ENCODE measurements at places on chromosomes 13 and 19.

DNA sequence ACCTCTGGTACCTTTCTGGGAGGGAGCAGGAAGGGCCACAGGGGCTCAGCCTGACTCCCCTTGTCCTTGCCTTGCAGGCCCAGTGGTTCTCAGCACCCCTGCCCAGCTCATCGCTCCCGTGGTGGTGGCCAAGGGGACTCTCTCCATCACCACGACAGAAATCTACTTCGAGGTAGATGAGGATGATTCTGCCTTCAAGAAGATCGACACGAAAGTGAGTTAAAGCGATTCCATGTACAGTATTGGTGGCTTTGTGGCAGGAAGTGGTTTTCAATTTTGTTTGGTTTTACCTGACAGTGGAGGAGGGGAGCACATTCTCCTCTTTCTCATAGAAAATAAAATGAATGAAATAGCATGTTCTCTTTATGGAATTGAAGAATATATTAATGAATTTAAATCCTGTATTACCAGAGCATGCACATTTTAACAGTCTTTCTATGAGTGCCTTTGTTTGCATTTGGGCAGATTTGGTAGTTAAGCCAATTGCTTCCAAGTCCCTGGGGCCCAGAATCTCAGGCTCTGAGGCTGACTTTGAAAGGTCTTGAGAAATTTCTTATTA lies 4.1 kb downstream of the MAB21L1 start:
- H3K36me3 ChIP-seq: no peaks in the 10 kb centered on the region
- DNase-seq: no peak
- no peaks in the 10 kb centered on the region for H3K27me3 ChIP-seq
- no peaks in the 10 kb centered on the region for H3K4me1 ChIP-seq
- no peak overlapping the region for H3K27ac ChIP-seq

GRCh38 chr19:46491975-46492682 lies 3.5 kb downstream of the PNMA8B start:
- no peak overlapping the region for H3K4me3 ChIP-seq
- H3K27me3 ChIP-seq: no peaks in the 10 kb centered on the region
- H3K27ac ChIP-seq: peak overlapping the region; percentile 76
- peaks cover 19% of the 10 kb centered on the region for H3K4me1 ChIP-seq

GRCh38 chr13:75489502-75490263 lies 7.7 kb upstream of the TBC1D4 start:
- no peaks in the 10 kb centered on the region for H3K27me3 ChIP-seq

DNA sequence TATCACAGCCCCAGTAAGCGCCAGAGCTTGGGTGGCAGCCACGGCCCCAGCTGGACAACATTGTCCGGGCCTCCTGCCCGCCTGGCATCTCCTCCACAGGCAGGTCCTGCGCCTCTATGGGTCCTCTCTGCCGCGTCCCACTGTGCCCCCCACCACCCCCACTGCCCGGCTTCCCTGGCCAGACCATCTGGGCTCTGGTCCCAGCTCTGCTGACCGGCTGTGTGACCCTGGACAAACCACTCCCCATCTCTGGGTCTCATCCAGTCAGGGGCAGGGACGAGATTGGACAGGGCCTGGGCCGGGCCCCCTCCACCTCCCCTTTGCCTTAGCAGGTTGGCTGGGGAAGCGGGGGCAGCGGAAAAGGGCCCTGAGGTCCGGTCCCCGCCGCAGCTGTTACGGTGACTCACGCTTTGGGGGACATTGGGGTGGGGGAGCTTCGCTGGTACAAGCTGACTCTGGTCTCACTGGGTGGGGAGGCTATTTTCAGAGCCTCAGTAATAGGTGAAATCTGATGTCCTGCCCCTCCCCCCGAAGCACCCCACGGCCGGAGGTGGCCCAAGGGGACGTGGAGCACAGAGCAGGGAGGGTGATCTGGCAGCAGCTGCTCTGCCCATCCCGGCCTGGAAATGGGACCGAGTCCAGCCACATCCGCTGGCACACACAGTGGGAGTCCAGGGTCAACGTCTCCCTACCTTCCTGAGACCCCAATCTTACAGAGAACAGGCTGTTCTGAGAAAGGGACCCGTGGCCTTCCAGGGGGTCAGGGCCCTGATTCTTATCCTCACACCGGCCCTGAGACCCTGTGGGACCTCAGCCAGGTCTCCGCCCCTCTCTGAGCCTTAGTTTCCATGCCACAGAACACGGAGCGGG lies 9.1 kb downstream of the NFIC start:
- peak; percentile 91 for DNase-seq
- H3K4me3 ChIP-seq: peak overlapping the region; percentile 30
- no peaks in the 10 kb centered on the region for H3K36me3 ChIP-seq
- H3K4me1 ChIP-seq: peaks cover 27% of the 10 kb centered on the region

- DNase-seq: no peak
- H3K36me3 ChIP-seq: no peaks in the 10 kb centered on the region
- H3K4me3 ChIP-seq: no peak overlapping the region
- no peak overlapping the region for H3K27ac ChIP-seq
Measured at GRCh38 chr13:112971288-112971643, 2.3 kb downstream of the MCF2L start.

GRCh38 chr13:74136084-74136658 lies 2.0 kb upstream of the KLF12 start:
- peak overlapping the region; percentile 63 for H3K27ac ChIP-seq
- H3K27me3 ChIP-seq: no peaks in the 10 kb centered on the region
- H3K36me3 ChIP-seq: no peaks in the 10 kb centered on the region

DNA sequence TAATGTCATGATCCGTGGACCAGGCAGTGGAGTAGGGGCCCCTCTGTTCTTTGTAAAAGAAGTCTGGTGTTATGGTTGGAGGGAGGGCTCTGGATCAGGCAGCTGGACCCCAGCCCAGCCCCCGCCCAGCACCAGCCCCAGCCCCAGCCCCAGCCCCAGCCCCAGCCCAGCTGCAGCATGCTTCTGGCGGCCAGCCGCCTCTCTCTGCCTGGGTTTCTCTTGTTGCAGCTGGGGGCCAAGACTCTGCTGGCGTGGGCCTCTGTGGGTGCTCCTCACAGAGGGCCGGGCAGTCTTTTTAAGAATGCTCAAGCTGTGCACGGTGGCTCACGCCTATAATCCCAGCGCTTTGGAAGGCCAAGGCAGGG lies 17.9 kb downstream of the DOT1L start:
- H3K36me3 ChIP-seq: no peaks in the 10 kb centered on the region
- peaks cover 7% of the 10 kb centered on the region for H3K4me1 ChIP-seq
- no peak overlapping the region for H3K27ac ChIP-seq
- DNase-seq: no peak
- H3K27me3 ChIP-seq: no peaks in the 10 kb centered on the region

DNA sequence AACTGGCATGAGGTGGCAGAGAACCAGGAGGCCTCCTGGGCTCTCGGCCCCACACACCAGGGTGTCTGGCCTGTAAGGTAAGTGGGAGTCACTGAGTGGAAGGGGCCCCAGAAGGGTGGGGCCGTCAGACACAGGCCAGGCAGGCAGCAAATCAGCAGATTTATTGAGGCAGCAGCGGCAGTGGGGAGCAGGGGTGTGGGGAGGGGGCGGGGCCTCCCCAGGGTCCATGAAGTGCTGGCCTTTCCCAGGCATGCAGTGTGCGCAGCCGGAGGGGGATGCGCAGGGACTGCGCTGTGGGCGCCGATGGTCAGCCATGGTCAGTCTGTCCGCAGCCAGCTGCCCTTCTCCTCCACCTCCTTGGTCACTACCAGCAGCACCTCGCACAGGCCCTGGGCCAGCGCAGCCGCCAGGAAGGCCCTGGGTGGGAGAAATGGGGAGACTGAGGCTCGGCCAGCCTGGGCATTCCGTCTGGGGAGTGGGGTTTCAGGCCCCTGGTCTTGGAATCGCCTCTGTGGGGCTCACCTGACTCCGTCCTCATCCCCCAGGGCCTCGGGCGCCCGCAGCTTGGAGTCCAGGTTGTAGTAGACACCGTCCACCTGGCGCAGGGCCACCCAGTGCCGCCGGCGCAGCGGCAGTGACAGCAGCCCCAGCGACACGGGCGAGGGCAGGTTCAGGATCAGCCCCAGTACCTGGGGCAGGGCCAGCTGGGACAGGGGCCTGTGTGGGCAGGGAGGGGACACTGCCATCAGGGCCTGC lies 5.0 kb downstream of the JOSD2 start:
- H3K4me1 ChIP-seq: peaks cover 6% of the 10 kb centered on the region
- H3K27ac ChIP-seq: no peak overlapping the region
- H3K27me3 ChIP-seq: no peaks in the 10 kb centered on the region
- H3K4me3 ChIP-seq: no peak overlapping the region
- DNase-seq: no peak

DNA sequence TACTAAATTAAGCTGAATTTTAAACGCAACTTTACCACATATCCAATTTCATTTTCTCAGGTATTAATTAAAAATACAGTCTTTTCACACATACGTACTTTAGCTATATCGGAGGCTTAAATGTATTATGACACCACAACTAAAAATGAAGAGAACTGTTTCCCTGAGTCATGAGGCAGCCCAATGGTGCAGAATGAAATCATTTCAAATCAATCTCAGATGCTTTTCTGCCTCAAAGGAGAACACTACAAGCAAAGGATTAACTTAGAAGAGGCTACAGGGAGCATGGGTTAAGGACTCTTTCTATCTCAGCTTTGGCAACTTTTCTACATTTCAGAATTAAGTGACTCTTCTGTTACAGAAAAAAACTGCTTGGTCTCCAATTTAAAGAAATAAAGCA lies 516.3 kb upstream of the HTR2A start:
- H3K27me3 ChIP-seq: no peaks in the 10 kb centered on the region
- H3K4me3 ChIP-seq: no peak overlapping the region
- no peak overlapping the region for H3K27ac ChIP-seq
- no peaks in the 10 kb centered on the region for H3K4me1 ChIP-seq

DNA sequence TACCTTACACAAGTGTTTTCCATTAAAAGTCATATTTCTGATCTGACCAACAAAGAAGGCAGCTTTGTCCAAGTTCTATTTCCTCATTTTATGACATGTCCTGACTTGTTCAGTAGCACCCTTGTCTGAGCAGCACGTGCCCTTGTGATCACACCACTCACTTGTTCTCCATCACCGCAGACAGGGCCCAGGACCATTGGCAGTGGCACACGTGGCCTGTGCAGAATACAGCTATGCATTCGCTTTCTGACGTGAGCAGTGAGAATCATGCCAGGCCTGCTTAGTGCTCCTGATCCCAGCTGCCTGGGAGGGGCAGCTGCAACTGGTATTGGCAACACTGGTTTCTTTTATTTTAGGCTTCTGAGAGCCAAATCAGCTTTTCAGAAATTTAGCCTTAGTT lies 134.2 kb downstream of the FRY start:
- no peak overlapping the region for H3K27ac ChIP-seq
- no peak overlapping the region for H3K4me3 ChIP-seq
- no peaks in the 10 kb centered on the region for H3K27me3 ChIP-seq
- no peaks in the 10 kb centered on the region for H3K4me1 ChIP-seq

GRCh38 chr13:45332036-45332830 lies 8.8 kb downstream of the TPT1 start:
- H3K27me3 ChIP-seq: no peaks in the 10 kb centered on the region
- no peak overlapping the region for H3K4me3 ChIP-seq
- no peak for DNase-seq

DNA sequence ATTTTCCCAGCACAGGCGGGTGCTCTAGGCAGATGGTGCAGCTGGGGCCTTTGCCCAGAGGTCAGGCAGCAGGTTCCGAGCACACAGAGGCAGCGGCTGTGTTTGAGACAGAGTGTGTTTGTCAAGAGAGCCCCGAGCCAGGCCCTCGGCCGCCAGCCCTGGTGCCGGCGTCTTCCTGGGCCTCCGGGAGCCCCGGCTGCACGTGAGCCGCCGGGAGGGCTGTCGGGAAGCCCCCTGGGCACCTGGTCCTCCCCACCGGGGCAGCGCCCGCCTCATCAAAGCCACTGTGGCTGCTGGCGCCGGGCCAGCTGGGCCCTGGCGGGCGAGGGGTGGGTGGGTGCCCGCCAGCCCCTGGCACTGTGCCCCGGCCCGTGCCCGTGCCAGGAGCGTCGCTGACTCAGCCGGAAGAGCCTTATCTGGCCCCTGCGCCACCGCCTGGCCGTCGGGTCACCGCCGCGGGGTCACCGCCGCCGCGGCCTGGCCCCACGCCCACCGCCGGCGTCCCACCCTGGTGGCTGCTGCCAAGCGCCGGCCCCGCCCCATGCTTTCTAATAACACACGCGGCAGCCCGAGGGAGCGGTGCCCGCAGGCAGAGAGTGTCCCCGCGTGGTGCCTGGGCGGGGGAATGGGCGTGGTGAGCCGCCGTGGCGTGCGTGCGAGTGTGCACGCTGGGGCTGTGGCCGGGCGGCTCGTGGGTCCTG lies 14.9 kb downstream of the ARID3A start:
- H3K4me3 ChIP-seq: no peak overlapping the region
- H3K36me3 ChIP-seq: no peaks in the 10 kb centered on the region
- no peak overlapping the region for H3K27ac ChIP-seq
- peaks cover 12% of the 10 kb centered on the region for H3K4me1 ChIP-seq
- H3K27me3 ChIP-seq: no peaks in the 10 kb centered on the region
- peak; percentile 48 for DNase-seq
